ENCODE measurements at places on chromosomes 12 and 14.

DNA sequence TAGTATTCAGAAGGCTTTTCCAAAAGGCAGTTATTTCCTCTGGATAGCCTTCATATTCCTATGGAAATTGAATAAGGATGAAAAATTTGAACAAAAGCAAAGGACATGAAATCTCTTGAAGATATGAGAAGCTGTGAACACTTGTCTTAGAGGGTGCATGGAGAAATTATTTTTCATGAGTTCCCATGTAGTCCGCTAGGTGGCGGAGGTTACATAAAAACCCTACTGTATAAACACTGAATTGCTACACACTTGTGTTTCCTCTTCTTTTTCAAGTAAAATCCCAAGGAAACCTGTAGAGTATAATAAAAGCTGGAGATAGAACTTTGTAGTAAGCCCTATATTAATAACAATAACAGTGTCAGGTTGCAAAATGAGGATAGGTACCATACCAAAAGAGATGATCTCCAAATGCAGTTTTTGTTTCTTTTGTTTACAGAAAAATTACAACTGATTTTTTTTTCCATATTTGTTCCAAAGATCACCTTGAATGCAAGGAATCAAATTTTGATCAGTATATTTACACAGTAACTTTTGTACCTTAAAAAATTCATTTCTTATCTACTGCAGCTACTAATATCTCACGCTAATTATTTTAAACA is 37.8 kb upstream of the OR4E1 start:
- DNase-seq, result peak; percentile 31

- no peak for DNase-seq
Observed at GRCh38 chr14:37230551-37231194, 32.9 kb downstream of the MIPOL1 start.

DNA sequence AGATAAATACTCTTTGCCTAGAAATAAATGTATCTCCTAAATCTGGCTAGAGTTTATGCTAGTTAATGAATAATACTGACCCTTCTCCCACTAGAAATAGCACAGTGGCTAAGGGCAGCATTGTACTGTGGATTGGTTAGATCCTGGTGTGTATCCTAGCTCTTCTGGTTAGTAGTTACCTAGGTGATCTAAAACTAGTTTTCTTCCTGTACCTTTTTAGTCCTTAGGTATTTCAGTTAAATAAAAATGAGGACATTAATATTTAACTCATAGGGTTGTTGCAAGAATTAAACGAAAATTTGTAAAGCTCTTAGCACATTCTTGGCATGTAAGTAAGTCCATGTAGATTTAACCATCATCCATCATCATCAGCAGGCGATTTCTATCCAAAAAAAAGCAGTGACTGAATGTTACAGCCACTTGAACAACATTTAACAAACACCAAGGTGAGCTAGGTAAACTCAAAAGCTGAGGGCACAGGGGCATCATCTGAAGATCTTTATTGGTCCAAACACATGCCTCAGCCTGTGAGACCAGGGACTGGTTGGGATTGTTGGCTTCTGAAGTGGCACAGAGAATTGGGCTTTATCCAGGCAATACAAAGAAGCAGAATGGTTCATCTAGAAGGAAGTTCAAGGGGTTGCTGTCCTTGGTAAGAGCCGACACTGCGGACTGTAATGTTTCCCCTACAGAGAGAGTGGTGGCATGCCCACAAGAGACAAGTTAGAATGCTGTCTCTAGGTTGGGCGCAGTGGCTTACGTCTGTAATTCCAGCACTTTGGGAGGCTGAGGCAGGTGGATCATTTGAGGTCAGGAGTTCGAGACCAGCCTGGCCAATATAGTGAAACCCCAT is 100.8 kb downstream of the GAS2L3 start:
- no peak for DNase-seq

DNA sequence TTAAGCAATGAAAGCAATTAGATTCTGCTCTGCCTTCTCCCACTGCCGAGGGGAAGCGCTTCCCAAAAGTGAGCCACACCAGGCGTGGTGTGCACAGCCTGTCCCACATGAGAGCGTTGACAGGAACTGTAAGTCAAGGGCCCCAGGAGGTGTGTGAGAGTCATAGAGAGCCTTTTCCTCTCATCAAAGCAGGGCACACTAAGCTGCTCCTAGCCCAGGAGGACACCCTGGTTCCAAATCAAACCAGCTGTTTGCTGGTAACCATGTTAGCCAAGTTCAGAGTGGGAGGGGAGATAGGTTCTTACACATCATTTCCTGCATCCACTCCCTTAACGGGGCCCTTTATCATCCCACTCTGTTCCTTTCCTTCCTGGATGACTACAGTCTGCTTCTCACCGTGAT is 98.3 kb downstream of the SPTSSA start:
- DNase-seq, result no peak

- no peak for DNase-seq
Observed at GRCh38 chr12:130303781-130304180, 33.9 kb upstream of the PIWIL1 start.

DNA sequence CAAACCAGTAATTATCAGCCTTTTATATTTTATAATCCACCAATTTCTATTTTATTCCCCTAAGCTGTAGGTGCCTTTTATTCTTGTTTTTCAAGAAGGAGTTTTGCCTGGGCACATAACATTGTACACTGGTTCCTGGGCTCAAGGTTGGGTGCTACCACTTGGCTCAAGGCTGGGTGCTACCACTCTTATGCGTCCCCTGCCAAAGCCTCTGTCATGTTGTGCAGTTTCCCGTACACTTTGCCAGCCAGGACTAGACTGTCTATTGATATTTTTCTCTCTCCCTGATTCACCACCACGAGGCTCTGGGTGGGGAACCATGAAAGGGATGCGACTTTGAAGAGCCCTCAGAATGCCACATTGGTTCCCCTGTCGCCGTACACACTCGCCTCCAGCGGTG is 52.5 kb upstream of the VASH1 start:
- DNase-seq, result no peak

DNA sequence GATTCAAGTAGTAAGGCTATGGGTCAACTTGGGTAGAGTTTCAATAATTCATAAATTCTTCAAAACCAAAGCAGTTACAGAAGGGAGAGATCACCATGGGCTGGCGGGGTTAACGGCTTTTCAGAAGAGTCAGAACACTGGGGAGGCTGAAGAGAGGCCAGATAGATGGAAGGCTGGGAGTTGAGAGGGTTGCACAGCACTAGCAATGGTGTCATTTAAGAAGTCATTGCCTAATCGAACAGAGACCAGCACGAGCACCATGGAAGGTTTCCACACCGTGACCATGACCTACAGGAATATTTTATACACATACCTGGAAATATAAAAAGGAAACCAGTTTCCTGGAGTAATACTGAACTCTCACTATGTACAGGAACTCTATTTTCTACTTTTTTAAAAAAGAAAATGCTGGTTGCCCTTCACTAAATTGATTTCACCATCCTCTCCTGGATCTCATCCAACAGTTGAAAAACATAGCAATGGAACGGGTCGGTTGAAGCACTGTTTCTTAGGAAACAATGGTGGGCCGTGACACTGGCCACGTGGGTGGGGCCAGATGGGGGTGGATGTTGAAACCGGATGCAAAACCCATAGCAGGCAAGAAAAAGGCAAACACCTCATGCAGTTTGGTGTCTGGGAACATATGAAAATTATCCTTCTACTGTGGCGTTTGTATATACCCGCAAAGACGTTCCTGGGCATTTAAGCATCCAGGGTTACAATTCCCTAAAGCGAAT is 38.0 kb upstream of the RIN3 start:
- no peak for DNase-seq

- peak; percentile 24 for DNase-seq
Observed at GRCh38 chr14:100239211-100239839, 381 bp downstream of the YY1 start.

DNA sequence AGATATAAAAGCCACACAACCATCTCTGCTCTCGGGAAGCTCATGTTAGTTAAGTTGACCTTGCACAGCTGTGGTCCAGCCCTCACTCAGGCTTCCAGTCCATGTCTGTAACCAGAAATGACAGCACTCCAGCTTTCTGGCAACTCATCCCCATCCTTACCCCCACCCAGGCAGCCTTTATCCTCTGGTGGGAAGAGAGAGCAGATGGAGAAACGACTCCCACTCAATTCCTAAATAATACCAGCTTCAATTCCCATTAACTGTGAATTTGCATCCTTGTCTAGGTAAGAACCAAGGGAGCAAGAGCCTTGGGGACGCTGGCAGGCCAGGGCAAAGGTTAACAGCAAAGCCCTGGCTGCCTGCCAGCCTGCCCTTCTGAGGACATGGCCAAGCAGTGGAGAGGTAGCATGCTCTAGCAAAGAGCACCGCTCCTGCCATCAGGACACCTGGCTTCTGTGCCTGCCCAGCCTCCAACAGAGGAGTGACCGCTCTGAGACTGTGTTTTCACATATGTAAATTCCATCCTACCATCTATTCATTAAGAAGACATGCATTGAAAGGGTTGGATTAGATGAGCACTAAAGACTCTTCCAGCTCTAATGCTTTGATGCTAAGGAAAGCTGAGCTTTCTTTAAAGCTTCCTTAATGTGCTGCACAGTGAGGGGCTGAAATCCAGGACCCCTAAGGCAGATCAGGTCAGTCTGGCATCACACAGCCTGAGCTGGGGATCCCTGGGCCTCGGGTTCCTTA is 236.1 kb downstream of the GRIN2B start:
- DNase-seq, result no peak

- no peak for DNase-seq
Observed at GRCh38 chr12:3921526-3921925, 48.3 kb upstream of the PARP11 start.

DNA sequence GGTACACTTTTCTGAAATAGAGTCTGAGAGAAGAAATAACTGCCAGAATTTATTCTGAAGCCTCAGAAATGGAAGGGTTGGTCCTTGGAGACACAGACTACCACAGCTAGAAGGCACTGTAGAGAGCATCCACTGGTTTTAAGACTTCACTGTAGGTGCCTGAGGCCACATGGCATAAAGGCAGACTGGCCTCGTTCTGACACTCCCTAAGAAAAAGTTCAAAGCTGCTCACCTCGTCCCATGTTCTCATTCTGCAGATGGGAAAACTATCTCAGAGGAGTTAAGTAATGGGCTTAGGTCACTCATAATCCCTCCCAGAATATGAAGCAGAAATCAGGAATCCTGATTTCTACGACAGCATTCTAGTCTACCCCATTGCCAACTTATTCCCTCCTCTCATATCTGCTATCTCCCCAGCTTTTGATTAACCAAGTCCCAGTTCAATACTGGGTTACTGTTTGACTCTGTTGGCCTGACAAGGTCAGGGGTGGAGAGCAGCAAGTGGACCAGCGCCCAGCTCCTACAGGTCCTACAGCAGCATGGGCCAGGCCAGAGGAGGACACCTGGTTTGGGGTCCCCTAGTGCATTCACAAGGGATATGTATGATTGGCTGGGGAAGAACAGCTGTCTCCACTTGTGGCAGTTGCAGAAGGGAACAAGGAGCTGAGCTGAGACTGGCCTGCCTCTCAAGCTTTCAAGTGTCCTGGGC is 3.7 kb downstream of the ITGA5 start:
- DNase-seq, result no peak

DNA sequence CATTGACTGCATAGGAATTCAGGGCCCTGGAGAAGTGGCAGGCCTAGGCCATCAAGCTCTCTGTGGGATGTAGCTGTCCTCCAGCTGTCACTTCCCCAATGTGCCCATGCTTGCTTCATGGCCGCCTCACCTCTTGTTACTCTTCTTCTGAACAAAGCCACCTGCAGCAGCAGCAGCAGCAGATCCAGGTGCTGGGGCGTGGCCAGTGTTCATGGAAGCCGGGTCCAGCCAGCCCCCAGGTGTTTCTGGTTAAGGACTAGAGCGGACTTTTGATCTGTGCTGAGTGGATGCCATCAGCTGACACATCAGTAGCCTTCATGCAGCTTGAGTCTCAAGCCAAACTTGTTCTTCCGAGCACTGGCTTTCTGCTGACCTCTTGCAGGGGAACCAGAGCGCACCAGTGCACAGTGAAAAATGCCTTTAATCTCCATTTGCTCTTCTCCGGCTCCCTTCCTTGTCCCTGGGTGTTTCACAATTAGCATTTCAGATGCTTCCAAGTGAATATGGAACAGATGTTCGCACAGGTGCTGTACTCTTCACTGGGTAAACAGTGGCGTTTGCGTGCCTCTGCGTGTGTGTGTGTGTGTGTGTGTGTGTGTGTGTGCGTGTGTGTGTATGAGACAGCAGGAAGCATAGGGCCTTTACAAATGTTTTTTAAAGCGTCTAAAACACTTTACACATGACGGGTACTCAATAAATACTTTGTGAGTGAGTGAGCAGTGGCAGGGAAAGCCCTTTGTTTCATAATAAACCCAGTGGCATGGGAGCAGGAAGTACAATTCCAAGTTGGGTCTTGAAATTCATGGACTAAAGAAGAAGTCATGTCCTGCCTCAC is 20.1 kb downstream of the TPCN1 start:
- DNase-seq, result no peak

- no peak for DNase-seq
Observed at GRCh38 chr12:100871195-100871734, 76.7 kb downstream of the ANO4 start.

GRCh38 chr14:71932229-71932981 is at the start of gene RGS6:
Gene RGS6 (plus strand): TSS chr14:71932429.
- DNase-seq, result no peak

GRCh38 chr14:47826809-47827208 is 151.4 kb upstream of the MDGA2 start:
- DNase-seq, result no peak

DNA sequence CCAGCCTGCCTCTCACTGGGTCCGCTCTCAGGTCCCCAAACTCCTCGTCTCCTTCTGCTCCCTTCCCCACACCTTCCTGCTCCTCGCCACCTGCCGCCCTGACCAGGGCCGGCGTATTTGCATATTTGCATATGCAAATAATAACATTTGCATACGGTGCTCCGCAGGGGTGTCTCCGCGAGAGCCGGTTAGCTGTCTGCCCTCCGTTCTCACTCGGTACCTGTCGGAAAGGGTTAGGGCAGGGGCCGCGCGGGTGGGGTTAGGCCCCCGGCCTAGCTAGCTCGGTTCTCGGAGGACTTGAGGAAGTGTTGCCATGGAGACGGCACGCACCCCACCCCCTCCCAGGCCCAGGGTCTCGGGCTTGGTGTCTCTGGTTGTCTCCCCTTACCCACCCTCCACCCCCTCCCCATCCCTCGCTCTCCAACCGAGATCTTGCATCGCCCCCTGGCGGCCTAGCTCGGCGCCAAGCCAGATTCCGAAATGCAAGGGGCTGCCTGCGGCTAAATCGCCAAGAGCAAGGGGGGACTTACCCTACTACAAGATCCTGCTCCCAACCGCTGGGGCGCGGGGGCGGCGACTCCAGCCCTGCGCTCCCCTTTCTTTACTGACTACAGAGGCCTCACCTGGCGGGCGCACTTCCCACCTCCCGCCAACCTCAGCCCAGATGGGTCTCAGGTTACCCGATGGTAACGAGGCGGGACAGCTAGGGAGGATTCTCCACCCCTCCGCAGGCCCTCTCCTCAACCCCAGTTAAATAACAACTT is 8.1 kb downstream of the STAC3 start:
- no peak for DNase-seq

DNA sequence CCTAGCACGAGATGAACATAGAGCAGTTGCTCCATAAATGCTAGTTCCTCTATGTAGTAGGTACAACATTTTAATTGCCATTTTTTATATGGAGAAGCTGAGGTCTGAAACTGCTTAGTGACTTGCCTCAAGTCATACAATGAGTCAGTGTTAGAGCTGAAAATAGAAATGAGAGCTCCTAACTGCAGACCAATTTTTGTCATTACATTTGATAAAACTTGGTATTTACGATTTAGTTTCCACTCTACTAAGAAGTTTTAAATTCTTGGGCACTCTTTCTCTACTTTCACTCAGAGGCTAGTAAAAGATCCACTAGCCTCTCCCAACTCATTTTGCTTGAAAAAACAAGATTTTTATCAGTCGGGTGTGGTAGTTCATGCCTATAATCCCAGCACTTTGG is 8.1 kb upstream of the TMED10 start:
- DNase-seq, result no peak
